ENCODE measurements at places on chromosomes 11 and 22.

GRCh38 chr11:2256293-2256913 is 14.0 kb downstream of the ASCL2 start:
- no peak for DNase-seq

- no peak for DNase-seq
These were observed at the start of gene RHOD for GRCh38 chr11:67056267-67057204. TSS of gene RHOD (plus strand) at chr11:67056847. CDS start at chr11:67056903, 56 bp downstream.

- DNase-seq = no peak
These were observed 3.7 kb downstream of the NAGA start for GRCh38 chr22:42066937-42067336.

- DNase-seq = no peak
These were observed 156.9 kb downstream of the DBX1 start for GRCh38 chr11:20003351-20003750.

- DNase-seq = peak; percentile 6
These were observed 668 bp downstream of the MADD start for GRCh38 chr11:47270331-47271271.

- DNase-seq = no peak
These were observed 2.8 kb downstream of the EHD1 start for GRCh38 chr11:64875369-64876228.

- peak; percentile 5 for DNase-seq
These were observed 17.3 kb upstream of the SLC29A2 start for GRCh38 chr11:66388780-66389386.

DNA sequence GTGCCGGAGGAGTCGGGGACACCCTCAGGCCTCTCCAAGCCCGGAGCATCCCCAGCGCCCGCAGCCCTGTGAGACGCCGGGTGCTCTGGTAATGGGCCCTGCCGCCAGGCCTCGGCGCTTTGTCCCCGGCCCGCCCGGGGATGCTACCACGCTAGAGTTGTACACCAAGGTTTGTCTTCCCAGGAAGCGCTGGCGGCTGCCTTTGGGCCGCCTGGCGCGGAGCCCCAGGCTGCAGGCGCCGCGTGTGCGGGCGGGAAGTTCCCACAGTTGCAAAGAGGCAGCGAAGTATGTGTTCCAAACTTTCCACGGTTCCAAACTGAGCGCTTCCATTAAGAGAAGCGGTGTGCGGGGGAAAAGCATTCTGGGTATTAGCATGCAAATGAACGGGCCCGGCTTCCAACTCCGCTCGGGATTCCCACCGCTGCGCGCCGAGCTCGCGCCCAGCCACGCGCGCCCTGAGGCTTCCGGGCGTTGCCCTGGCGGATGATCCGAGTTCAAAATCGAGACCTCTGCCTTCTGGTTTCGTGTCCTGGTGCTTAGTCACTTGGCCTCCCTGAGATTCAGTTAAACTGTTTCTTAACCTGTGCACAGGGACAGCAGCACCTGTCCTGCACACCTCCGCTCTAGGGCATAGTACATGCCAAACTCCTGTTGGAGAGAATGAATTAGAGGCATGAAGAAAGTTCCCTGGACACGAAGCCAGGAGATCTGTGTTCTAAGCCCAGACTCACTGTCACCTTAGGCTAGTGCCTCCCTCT is 1.3 kb upstream of the PATZ1 start:
- no peak for DNase-seq

GRCh38 chr11:100593291-100593690 is 93.8 kb upstream of the ARHGAP42 start:
- DNase-seq = peak; percentile 97

- DNase-seq = no peak
These were observed 18.3 kb downstream of the AMOTL1 start for GRCh38 chr11:94786264-94787126.

DNA sequence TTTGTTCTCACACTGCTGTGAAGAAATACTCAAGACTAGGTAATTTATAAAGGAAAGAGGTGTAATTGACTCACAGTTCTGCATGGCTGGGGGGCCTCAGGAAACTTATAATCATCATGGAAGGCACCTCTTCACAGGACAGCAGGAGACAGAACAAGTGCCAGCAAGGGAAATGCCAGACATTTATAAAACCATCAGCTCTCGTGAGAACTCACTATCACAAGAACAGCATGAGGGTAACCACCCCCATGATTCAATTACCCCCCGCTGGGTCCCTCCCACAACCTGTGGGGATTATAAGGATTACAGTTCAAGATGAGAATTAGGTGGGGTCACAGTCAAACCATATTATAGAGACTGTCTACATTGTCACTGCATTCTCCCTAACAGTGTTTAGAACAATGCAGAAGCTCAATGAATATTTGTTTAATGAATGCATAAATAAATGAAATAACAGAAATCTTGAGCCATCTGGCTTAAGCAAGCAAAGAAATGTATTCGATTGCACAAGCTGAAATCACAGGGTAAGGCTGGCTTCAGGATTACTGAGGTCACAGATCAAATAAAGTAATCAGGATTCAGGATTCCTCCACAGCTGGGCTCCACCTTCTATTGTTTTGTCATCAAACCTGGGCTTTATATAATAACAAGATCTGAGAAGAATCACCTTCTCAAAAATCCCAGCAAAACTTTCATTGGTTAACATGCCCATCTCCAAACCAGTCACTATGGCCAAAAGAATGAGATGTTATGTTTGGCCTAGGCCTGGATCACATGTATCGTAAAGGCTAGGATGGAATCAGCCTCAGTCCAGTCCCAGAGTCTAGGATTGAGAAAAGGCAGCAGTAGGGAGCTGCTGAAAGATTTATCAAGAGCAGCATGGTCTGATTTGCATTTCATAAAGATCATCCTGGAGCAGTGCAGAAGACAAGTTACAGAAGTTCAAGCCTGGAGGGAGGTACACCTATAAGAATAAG is 137.8 kb upstream of the UBASH3B start:
- no peak for DNase-seq

DNA sequence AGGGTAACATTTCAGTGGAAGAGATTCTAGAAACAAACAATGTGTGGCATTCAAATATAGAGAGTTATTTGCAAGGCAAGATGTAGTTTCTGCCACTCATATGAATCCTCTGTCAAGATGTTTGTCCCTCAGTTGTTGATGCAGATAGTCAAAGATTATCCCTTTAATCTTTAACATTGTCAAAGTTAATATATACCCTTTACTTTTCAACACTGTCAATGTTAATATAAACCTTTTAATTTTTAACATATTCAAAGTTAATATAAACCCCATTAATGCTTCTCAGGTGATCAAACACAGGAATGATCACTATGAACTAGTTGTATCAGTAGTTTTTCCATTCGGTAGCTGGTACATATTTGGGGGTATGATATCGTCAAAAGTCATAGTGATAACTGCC is 51.9 kb upstream of the PICALM start:
- no peak for DNase-seq

DNA sequence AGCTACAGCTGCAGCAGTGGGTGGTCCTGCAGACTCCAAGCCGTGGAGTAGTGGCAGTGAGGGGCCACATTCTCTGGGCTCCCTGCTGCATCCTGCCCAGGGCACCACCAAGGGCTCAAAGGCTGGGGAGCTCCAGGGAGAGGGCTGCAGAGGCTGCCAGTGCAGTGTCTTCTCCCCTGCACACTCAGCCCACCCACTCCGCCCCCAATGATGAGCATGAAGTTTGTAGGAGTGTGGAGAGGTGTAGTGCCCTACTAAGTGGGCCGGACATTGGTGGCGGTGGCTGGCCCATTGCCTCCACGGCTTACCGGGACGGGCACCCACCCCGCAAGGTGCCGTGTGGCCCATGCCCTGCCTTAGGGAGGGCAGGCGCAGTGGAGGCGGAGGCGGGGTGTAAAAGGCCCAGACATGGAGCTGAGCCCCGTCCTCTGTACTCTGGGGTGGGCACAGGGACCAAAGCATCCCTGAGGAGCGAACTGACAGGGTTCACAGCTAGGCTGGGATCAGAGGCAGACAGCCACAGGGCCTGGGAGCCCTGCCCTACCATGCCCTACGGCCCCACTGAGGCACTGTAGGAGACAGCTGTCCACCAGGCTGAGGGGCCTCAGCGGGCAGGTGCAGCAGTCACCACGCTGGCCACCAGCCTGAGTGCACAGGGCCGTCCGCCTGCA is 18.9 kb downstream of the ARVCF start:
- no peak for DNase-seq

DNA sequence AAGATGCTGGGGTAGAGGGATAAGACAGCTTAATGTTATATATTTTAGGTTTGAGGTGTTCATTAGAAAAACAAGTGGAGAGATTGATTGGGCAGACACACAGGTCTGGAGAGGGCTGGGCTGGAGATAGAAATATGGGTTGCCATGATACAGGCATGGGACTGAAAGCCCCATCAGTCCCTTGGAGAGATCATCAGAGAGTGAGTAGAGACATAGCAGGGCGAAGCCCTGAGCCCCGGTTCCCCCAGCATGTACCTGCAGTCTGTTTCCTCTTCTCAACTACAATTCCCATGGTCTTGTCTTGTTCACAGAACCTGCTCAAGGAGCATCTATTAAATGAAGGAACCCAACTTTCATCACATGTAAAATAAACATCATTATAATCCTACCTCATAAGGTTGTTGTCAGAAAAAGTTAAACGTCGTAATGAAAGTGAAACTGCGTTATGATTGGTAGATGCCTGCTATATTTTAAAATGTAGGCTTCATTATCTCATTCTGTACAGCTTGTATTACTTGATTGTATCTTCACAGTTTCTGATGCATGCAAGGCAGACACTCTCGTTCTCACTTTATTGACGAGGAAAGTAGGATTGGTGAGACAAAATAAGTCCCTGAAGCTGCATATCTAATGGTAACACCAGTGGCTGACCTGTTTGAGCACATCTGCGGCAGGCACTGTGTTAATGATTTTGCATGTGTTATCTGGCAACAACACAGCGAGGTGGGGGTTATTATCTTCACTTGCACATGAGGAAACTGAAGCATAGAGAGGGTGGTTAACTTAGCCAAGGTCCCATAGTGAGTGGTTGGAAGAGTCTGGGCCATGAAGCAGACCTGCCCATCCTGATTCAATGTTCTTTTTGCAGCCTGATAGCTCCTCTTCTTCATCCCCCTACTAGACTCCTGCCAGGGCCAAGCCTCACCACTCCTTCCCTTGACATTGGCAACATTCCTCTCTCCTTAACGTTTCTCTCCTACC is 63.5 kb downstream of the ENDOD1 start:
- no peak for DNase-seq

DNA sequence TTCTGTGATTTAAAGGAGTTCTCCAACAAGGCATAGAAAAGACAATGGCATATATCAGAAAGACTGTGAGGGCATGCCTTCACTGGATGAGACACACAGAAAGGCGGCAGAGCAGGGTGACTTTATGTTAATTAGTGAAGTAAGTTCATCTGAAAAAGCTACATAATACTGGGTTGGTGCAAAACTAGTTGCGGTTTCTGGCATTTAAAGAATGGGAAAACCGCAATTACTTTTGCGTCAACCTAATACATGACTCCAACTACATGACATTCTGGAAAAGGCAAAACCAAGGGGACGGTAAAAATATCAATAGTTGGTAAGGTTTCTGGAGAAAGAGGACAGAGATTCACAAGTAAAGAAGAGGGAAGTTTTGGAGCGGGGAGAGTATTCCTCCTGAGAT is 5.1 kb downstream of the RFPL1 start:
- DNase-seq = no peak

DNA sequence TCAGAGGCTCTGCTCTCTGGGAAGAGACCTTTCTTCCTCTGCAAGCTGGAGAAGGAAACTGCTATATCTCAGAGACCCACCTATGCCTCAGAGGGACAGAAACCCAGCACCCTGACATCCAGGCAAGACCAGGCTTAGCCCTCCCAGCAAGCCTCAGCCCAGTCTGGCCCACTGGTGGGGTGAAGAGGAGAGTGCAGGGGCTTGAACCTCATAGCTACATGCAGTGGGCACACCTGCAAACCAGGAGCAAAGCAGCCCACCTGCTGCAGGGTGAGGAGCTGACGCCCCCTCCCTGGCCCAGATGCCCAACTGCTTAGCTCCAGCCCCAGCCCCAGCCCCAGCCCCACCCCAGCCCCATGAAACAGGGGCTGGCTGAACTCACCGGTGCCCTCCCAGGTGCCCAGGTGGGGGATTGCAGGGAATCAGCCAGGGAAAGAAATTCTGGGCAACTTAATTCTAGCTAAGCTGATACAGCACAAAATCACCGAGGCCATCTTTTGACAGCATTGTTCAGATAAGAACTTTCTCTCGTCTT is 246.8 kb downstream of the BUD13 start:
- no peak for DNase-seq

DNA sequence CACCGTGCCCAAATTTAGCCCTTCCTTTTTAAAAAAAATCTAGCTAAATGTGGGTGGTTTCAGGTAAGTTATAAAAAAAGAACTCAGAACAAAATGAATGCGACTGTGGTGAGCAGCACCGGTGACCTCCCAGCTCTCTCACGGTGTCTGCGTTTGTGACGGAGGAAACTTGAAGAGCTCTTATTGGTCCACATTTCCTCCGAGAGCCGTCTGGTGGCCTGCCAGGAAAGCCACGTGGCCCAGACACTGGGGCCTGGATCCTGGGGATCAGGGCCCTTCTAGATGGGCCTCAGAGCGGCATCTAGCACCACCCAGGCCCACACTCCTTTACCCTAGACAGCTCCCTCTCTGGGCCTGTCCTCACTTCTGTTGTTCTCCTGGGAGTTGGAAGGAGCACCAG is 39.5 kb downstream of the B3GAT1 start:
- no peak for DNase-seq

GRCh38 chr11:116420030-116420429 is 352.8 kb downstream of the BUD13 start:
- no peak for DNase-seq

GRCh38 chr11:123135863-123136446 is 59.1 kb downstream of the CLMP start:
- no peak for DNase-seq

- DNase-seq = no peak
These were observed 523.7 kb downstream of the INSC start for GRCh38 chr11:15638386-15638787.

- no peak for DNase-seq
These were observed 63.5 kb upstream of the CSNK2A3 start for GRCh38 chr11:11416502-11416901.

DNA sequence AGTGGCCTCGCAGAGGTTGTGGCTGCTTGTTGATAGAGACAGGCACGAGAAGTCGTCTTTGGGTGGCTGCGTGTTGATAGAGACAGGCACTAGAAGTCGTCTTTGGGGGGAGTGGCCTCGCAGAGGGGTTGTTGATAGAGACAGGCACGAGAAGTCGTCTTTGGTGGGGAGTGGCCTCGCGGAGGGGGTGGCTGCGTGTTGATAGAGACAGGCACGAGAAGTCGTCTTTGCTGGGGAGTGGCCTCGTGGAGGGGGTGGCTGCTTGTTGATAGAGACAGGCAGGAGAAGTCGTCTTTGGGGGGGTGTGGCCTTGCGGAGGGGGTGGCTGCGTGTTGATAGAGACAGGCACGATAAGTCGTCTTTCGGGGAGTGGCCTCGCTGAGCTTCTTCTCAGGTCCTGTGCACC is 328.8 kb downstream of the TBC1D22A start:
- DNase-seq = no peak
